ENCODE measurements at places on chromosomes 2 and 18.

DNA sequence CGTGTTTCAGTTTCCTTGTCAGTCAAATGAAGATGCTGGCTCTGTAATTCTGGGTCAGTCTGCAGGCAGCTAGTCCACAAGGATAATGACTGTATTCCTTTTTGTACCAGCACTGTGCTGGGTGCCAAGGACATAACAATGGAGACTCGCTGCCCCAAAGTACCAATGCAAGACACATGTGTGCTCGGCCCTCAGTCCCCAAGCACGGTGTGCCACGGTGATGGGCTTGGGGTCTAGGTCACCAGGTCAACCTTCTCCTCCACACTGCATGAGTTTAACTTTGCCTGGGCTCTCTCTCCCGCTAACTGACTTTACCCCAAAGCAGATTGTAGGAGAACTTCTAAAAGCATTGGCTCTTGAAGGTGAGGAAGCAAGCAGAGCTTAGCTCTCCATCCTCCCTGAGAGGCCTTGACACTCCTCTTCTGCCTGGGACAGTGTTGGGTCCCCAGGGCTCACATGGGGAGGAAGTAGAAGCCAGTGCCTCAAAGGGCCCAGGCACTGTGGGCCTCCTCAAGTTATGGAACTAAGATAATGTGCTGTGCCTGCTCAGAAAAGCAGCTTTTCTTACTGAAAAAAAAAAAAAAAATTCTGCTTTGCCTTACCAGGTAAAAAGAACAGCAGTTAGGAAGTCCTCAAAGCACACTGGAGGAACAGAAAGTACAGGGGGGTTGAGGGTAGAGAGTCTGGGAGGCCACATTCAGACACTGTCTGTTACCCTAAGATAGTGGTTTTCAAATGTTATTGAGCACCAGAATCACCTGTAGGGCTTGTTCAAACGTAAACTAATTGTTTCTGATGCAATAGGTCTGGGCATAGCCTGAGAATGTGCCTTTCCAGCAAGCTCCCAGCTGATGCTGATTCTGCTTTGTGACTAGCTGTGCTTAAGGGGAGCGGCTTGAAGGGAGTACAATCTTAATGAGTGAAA lies 276.4 kb upstream of the CXCR4 start:
- DNase-seq: no peak

- DNase-seq: no peak
These were observed 263.9 kb downstream of the FIGN start for GRCh38 chr2:163471947-163472346.

GRCh38 chr18:74722237-74722636 lies 124.6 kb downstream of the ZNF407 start:
- DNase-seq: no peak

DNA sequence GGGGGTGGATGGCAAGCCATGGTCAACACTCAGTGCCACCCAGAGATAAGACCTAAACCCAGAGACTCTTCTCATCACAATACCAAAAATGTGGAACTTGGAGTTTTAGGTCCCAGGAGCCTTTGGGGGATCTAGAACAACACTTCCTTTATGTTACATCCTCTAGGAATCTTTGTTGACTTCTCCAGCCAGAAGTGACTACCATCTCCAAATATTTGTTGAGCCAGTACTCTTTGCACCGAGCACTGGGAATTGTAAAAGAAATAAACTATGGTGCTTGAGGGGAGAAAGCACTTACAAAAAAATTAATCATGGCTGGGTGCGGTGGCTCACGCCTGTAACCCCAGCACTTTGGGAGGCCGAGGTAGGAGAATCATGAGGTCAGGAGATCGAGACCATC lies 120.0 kb upstream of the TMEM200C start:
- DNase-seq: no peak

- no peak for DNase-seq
These were observed 117.7 kb downstream of the GREB1L start for GRCh38 chr18:21359746-21360145.

DNA sequence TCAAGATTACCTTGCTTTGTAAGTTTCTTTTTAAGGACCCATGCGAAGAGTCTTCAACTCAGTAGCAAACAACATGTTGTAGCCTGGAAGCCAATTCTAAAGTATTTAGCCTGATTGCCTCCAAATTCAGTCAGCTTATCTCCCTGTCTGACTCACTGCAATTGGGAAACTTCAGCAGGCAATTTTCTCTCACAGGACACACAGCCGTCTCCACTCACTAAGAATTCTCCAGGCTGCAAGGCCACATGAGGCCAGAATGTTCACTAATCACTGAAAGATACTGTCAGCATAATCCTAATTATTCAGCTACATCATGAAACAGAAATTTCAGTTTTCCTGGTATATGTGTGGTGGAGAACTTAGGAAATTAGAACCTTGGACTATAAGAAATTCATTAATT lies 78.1 kb upstream of the PDE1A start:
- DNase-seq: no peak

- no peak for DNase-seq
These were observed 162.8 kb downstream of the RBM43 start for GRCh38 chr2:151098841-151099240.

- no peak for DNase-seq
These were observed 114.3 kb downstream of the DIS3L2 start for GRCh38 chr2:232075859-232076258.

- peak; percentile 54 for DNase-seq
These were observed 81.8 kb downstream of the HDAC4 start for GRCh38 chr2:239318790-239319661.

DNA sequence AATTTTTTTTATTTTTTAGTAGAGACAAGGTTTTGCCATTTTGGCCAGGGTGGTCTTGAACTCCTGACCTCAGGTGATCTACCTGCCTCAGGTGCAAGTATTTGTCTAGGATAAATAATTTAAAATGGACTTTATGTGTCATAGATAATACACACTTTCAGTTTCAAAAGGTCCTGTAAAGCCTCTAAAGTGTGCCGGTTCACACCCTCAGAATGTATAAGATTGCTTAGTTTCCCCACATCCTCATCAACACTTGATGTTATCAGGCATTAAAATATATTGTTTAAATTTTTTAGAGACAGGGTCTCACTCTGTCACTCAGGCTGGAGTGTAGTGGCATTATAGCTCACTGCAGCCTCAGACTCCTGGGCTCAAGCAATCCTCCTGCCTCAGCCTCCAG lies 170.5 kb downstream of the ANKRD44 start:
- no peak for DNase-seq

DNA sequence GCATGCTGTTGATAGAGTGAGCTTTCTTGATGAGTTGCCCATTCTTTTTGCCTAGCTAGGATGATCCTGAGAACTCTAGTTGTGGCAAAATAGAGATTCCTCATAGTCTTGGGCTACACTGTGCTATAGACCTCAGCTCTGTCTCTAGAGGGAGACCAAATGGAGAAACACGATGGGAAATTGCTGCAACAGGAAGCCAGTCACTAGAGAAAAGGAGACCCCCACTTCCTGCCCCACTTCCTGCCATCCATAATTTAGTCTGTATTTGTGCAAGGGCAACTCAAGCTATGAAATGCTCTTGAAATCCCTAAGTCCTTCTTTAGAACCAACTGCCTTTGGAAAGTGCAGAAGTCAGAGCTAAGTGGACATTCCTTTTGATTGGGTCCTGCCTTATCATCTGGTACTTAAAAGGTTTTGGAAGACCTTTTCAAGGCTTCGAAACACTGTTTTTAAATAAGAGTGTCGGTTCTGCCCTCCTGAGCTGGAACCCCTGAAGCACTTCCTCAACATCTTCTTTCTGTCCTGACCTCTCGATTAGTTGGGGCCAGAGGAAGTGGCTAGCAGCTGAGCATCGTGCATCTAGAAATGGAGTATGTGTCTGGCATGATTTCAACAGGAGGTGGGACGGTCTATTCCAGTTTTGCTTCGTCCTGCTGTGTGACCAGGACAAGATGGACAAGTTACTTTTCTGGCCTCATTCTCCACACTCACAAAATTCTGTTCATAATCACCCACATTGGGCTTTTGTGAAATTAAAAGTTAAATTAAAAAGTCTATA lies 8.6 kb upstream of the KCNE4 start:
- no peak for DNase-seq

GRCh38 chr2:54090521-54091117 lies 24.8 kb upstream of the ACYP2 start:
- DNase-seq: no peak

DNA sequence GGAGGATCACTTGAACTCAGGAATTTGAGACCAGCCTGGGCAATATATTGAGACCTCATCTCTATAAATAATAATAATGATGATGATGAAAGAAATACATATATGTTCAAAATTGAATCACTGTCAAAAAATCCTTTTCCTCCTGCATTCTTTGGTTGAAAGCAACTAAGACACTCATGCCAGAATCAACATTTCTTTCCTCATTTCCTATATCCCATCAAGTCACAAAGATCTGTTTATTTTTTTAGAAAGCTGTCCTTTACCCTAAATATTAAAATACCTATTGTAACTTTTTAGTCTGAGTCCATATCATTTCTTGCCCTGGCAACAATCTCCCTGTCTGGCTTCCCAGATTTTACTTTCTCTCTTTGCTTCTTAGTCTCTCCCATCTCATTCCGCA lies 31.8 kb upstream of the PPP4R3B start:
- DNase-seq: no peak

DNA sequence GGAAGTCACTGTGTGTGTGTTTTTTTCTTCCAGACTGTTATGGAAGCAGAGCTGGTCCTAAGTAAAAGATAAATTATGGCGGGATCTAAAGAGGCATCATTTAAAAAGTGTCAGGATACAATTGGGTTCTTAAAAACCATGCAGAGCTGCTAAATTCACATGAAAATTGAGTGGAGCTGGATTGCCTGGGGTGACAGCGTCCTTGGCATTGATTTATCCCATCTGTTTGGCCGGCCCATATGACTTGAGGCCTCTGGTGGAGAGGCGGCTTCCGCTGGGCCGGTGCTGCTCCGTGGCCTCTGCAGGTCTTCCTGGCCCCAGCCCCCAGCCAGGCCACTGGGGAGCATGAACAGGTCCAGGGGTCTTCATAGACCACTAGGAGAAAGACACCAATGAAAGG lies 165.5 kb downstream of the GLI2 start:
- DNase-seq: no peak

DNA sequence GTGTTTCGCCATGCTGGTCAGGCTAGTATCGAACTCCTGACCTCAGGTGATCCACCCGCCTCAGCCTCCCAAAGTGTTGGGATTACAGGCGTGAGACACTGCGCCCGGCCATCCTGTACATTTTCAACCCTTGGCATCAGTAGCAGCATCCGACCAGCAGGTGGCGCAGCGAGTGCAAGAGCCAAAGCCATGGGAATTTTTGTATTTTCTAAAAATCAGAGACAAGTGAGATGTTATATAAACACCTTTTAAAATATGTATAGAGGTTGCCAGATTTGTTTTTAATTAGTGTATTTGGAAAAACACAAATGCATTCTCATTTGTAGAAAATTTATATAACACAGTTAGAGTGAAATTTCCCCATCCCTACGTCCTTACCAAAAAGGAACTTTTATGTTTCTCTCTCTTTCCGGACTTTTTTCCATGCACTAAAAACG lies 36.8 kb downstream of the MOGAT1 start:
- peak; percentile 92 for DNase-seq

- DNase-seq: no peak
These were observed 48.1 kb downstream of the NUP35 start for GRCh38 chr2:183172220-183172887.

DNA sequence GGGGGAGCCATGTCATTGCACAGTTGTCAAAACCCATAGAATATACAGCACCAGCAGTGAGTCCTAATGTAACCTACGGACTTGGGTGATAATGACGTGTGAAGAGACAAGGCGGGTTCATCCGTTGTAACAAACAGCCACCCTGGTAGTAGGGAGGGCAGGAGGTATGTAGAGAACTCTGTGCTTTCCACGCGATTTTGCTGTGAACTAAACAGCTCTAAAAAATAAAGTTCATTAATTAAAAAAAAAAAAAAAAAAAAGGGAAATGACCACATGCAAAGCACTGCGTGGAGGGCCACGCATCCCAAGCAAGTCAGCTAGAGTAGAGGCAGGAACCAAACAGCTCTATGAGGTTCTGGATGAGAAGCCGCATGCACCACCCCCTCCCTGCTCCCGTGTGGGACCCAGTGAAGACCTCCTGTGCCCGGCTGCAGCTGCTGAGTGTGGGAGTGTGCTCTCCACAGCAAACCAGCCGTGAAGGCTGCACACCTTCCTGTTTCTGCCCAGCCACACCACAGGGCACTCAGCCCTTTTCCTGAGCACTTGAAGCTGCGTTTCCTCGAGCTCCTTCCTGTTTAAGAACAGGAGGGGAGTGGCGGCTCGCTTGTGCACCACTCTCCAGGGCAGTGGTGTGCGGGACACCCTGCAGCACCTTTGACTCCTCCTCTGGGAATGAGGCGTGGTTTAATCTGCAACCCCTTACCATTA lies 65.6 kb downstream of the ODC1 start:
- DNase-seq: peak; percentile 70

DNA sequence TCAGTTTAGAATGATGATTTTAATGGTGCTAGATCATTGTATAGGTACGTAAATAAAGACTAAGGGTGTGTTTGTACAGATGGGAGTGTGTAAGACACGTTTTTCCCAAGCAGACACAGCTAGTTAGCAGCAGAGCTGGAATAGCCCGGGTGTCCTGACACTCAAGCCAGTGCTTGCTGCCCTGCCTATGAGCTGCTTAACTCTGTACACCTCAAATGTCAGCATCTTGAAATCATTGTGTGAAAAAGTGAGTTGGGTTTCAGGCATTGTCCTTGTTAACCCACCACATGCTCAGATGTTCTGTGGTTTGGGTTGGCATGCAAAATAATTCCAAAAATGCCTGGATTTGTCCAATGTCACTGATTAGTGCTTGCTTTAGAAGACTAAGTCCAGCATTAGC lies 13.0 kb upstream of the TET3 start:
- no peak for DNase-seq

DNA sequence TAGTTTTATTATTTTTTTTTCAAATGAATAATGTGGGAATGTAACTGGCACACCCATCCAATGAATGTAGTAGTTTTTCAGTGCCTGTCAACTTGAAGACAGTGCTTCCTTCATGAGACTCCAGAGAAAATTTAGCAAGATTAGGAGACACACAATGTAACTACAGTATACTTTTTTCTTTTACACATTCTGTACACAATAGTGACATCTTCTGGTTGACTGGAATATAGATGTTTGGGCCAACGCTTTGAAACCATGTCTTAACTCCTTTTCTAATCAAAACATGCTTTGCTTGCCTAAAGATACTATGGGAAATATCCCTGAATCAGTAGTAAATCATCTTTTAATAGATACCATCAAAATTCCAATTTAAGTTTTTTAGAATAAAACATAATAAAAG lies 229.5 kb upstream of the ZC3H15 start:
- DNase-seq: no peak

DNA sequence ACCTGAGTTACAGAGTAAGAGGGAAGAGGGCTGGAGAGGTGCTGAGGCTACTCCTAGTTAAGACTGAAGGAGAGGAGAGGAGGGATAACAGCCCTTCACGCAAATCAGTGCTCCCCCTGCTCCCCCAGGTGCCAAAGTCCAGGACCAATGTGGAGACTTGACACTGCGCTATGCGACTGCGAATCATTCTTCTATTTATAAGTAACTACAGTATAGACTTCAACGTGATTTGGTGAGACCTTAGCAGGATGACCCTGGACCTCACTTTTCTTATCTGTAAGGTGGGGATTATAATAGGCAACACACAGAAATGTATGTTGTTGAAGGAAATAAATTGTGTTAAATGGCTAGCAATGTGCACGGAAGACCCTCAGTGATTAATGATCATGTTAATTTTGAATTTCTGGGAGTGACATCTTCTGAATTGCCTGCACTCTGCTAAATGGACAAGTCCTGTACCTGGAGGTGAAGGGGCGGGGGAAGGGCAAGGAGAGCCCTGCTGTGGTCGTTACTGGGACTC lies 11.0 kb downstream of the EN1 start:
- DNase-seq: no peak
